Breast epithelium (tissue), 4 donors: ENCODE measurements at places on chromosomes 5 and 9. TPM values are rescaled to one million over a fixed set of nuclear protein-coding genes. Genes with fewer than 3 reads are reported as not detected.

The LURAP1L gene
- total RNA-seq = 12.3 TPM

The COL23A1 gene
- total RNA-seq = 3.3 TPM

The CYLC2 gene
- total RNA-seq = not detected

The FLT4 gene
- total RNA-seq = 35.7 TPM

The CEP120 gene
- total RNA-seq = 30.7 TPM

The IFNB1 gene
- not detected for total RNA-seq

The REEP5 gene
- total RNA-seq = 96.4 TPM

The CRHBP gene
- total RNA-seq = 5.1 TPM

The CSNK1A1 gene
- 151 TPM for total RNA-seq

The GRM6 gene
- not detected for total RNA-seq

The SHOC1 gene
- not detected for total RNA-seq

The CDH9 gene
- not detected for total RNA-seq

The ZFP2 gene
- 2.6 TPM for total RNA-seq

The TBC1D13 gene
- total RNA-seq = 14.4 TPM

The DIAPH1 gene
- 58.8 TPM for total RNA-seq

The PRDM9 gene
- not detected for total RNA-seq

The OTULINL gene
- 14.4 TPM for total RNA-seq

The ADAMTS12 gene
- 15.0 TPM for total RNA-seq

The TTC23L gene
- not detected for total RNA-seq
